ENCODE measurements at places on chromosomes 2 and 18.

GRCh38 chr2:144481666-144482065 is 38.3 kb downstream of the ZEB2 start:
- DNase-seq = no peak

DNA sequence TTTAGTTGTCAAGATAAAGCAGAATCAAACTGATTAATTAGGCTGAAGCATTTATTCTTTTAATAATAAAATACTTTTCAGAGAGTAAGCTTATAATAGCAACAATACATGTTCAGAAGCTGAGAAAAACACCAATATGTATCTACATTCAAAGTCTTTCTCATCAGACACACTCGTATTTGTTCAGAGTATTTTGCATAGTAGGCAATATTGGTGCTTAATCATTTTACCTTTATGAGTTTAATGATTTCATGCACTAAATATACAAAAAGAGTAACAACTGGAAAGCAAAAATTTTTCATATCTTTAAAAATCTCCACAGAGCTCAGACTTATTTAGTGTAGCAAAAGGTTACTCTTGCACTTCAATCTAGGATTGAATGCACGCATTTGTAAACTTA is 313.9 kb downstream of the ZEB2 start:
- no peak for DNase-seq

GRCh38 chr2:141381946-141382345 is 748.9 kb downstream of the LRP1B start:
- no peak for DNase-seq

GRCh38 chr2:29000481-29000880 is 19.4 kb downstream of the TOGARAM2 start:
- no peak for DNase-seq

- no peak for DNase-seq
Observed at GRCh38 chr18:35888329-35888728, 84.2 kb upstream of the RMP24 start.

DNA sequence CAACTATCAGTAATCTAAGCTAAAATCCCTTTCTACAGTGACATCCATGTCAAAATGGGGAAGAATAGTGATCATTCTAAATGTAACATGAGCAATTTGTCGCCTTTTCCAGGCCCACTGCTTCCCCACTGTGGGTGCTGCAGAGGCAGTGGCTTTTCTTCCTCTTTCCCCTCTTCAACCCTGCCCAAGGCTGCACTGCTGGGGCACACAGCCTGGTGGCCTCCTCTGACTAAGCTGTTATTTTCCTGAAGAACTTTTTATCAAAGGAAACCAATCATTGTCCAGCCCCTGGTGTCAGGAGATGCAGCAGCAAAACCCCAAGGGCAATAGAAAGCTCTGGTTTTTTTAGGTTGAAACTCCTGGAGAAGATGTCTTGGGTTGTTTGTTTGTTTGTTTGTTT is 117.6 kb upstream of the KLF7 start:
- no peak for DNase-seq

GRCh38 chr2:62991605-62992004 is 59.0 kb upstream of the OTX1 start:
- no peak for DNase-seq

- DNase-seq = no peak
Observed at GRCh38 chr18:7084080-7085065, 33.2 kb downstream of the LAMA1 start.

GRCh38 chr2:121338281-121338680 is 53.3 kb upstream of the TFCP2L1 start:
- no peak for DNase-seq

GRCh38 chr18:62368100-62368499 is 43.0 kb downstream of the TNFRSF11A start:
- no peak for DNase-seq

DNA sequence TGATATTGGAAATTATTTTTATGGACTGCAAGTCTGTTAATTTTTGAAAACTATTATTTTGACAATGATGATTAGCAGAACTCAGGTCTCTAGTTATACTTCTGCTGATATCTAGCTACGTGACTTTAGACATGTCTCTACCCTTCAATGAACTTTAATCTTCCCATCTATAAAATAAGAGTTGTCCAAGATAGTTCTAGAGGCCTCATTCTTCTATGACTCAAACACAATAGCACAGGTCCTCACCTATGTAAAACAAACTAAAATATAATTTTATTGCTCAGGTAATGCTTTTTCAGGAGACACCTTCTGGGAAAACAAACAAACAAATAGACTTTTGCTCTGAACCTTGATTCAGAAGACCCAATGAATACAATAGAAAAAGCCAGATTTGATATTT is 544.4 kb upstream of the SETBP1 start:
- DNase-seq = no peak

DNA sequence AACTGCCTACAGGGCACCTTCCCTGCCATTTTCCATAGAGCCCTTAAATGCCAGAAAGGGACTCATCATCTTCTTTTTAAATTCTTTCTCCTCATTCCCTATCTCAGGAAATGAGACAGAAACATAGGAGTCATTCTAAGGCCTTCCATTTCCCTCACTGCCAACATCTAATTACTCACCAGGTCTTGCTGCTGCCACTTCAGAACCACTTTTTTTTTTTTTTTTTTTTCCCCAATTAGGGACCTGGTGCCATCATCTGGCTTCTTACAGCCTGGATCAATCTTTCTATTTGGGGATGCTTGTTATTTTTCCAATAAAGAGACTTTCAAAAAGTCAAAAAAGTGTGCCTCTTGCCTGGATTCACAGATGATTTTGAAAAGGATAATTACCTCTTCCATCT is 373.4 kb downstream of the LPIN1 start:
- DNase-seq = no peak

- DNase-seq = peak; percentile 29
Observed at GRCh38 chr2:45651415-45652089, at the start of gene PRKCE. Gene PRKCE, plus strand, starts transcription at chr2:45651675.

- DNase-seq = no peak
Observed at GRCh38 chr2:238458651-238459050, 31.9 kb downstream of the ASB1 start.

DNA sequence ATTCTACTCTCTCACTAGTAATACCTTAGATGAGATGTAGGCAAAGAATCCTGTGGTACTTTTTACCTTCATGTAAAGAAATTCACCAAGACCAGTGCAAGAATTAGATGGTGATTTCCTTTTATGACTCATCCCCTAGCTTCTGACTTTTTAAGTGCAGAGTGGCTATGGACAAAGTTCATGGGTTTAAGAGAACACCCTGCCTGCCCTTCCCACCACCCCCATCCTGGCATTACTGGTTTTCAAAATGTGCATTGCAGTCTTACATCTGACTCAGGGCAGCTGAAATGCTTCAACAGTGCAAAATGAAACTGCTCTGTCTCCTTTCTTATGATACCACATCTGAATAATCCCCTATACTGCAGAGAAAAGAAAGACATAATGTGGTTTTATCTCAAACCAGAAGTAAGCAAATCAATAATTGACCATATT is 22.6 kb downstream of the MAIP1 start:
- no peak for DNase-seq

DNA sequence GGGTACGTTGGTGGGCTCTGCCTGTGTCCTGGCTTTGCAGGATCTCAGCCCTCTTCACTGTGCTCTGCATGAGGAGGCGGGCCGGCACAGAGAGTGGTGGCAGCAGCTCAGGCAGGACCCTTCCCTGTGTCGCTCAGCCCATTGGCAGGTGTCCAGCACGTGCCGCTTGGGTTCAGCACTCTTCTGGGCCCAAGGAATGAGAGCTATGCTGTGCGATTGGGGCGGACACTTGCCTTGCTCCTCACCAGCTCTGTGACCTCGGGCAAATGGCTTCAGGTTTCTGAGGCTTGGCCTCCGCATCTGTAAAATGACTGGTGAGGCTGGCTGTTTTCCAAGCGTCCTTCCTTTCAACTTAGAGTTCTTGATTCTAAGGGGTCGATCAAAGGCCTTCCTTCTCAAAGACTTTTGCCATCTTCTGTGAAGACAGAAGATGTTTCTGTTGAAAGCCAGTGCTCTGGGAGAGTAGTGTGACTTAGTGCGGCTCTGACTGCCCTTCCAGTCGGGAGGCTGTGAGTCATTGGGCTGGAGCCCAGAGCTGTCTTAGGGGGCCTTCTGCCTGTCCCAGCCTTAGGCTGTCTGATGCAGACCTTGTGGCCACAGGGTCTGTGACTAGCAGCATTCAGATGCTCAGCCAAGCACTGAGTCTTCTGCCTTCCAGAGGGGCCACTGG is 35.6 kb downstream of the GLI2 start:
- no peak for DNase-seq

- no peak for DNase-seq
Observed at GRCh38 chr18:76367168-76368125, 127.6 kb downstream of the ZNF516 start.

- no peak for DNase-seq
Observed at GRCh38 chr18:12029786-12030584, 48.7 kb downstream of the IMPA2 start.

DNA sequence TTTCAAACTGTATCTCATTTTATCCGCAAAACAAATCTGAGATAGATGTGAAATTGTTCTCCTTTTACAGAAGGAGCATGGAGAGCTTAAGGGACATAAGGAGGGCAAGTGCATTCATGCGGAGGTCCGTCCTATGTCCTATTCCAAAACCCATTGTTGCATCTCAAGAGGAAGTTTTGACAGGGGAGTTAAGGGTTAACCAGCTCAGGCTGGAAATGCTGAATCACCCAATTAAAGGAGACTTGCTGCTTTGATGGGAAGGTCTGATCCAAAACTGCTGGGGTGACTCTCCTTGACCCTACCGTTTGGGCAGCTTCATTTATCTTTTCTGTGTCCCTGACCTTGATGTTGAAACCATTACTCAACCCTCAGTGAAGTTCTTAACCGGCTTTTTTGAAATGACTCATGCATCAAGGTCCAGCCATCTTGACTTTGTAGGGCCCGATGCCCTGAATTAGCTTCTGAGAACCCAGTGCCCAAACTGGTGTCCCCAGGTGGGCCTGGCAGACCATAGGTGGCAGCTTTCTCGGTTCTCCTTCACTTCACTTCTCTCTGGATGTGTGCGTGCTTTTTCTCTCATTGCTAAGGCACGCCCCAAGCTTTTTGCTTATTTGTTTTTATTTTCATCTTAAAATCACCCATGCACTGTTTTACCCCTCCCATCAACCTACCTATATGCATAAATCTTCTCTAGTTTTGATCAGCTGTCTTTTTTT is 15.9 kb upstream of the TXNDC2 start:
- DNase-seq = no peak

DNA sequence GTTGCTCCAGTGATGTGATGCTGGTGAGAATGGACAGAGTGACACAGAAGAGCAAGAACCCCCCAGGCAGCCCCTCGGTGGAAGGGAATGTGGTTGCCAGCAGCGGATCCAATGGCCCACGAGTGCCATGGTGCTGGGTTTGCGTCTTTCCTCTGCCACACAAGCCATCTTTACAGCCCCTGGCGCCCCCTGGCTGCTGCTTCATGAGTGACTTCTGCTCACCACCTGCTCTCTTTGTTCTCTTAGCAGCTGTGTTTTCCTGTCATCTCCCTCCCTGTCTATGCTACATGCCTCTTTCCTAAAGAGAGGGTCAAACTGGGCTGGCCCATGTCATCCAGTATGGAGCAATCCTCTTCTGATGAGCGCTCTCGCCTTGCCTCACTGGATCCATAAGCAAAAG is 300.0 kb upstream of the SMIM21 start:
- DNase-seq = no peak

GRCh38 chr2:153391131-153391530 is 87.4 kb downstream of the RPRM start:
- no peak for DNase-seq

GRCh38 chr2:234378440-234378839 is 118.4 kb downstream of the ARL4C start:
- no peak for DNase-seq

DNA sequence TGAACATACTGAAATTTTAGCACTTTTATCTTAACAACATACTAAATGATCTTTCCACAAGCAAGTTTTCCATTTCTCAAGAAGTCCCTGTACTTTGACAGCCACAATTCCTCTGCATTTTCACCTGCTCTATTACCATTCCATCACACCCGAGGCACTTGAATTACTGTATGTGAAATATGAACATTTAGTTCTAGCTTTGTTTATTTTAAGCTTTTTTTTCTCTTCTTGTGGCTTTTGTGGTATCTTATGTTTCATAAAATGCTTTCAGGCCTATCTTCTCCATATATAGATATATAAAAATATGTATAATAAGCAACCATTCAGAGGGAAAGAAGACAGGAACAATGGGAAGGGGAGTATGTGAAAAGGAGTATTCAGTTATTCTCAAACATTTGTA is 693.9 kb downstream of the SATB2 start:
- no peak for DNase-seq

DNA sequence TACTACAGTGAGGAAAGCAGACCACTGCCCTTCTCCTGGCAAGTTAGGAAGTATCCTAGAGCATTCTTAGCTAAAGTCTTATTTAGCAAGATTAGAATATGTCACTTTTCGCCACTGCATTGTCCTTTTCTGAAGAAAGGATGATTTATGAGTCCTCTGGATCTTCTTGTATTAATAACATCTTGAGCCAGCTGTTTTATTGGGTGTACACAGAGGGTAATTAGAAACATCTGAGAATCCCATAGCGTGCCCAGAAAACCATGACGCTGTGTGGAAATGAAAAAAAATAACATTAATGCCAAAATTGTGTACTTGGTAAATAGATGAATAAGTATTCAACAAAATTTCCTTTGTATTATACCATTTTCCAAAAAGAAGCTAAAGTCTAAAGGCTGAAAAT is 198.7 kb downstream of the LTBP1 start:
- DNase-seq = no peak

DNA sequence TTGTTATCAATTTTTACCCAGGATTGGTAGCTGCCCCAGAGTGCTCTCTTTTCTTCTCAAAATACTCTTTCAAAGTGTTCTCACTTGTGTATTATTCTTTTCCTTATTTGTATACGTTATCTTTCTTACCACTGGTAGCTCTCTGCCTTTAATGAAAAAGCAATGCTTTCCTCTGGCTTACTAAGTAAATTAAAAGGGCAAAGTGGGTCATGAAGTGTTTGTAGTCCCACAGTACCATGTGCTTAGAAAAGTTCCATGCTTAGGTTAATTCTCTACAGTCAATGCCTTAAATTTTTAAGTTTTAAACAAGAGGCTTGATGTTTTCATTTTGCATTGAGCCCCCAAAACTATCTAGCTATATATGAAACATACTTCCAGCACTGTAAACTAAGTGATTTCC is 300.2 kb downstream of the ASXL3 start:
- DNase-seq = no peak
